ENCODE measurements at places on chromosomes 13 and 19.

DNA sequence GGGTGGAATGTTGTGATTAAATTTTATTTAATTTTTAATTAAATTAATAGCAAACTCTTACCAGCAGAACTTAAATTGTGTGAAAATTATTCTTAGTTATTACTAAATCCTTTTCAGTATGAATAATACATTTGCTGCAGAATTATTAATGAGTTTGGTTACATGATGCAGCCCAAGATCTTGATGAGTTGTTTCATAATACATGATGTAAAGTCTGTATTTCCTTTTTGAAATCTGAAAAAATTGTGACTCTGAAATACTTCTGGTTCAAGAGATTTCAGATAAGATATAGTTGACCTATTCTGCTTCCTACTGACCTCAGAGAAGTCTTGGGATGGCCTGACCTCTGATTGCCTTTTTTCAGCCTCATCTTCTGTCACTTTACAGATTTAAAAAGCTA, 11.1 kb downstream of the SAE1 start:
- DNase-seq, result no peak

DNA sequence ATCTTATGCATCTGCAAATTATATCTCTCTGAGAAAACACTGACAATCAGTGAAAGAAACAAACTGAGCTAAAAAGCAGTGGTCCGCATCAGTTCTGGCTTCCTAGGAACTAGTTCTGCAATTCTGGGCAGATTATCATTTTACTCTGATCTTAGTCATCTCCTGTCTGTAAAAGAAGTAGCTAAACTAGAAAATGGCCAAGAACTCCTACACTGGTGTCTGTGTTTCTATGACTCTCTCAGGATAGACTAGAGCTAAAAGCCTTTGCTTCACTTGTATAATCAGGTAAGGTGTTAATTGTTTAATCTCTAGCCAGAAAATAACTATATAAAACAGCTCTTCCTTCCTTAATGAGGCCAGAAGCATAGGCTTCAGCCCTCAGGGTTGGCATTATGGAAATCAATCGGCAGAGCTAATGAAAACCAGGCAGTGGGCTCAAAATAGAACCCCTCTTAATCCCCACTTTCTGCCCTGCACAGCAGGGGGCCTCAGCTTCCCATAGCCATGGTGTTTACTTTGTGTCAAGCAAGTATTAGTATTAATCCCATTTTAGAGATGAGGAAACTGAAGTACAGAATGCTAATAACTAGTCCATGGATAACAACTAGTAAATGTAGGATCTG, 459.2 kb downstream of the FGF14 start:
- no peak for DNase-seq

DNA sequence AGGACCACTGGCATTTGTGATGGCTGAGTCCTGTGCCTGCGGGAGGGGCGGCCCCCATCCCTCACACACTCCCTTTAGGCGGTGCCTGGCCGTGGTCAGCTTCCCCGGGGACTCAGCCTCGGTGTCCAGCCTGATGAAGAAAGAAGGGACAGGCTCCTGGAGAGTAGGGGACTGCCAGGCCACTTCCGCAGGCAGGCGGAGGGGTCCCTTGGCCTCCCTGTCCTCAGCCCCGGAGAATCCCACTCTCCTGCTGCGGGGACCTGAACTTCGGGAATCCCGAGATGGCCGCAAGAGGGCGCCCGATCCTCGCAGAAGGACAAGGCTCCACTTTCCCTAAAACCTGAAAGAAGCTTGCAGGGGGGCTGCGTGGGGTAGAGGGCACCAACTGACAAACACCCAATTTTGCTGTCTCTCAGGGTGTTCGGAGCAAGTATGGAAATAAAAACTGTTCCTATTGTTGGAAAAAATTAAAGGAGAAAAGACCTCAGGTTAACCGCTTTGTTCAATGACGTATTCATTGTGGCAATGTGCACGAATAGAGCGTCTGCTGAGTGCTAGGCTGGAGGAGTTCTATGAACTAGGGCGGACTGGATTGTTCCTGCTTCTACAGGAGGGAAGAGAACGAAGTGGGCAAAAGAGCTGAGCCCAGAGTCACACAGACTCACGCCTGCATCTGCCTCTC, 297.3 kb downstream of the ZNF536 start:
- DNase-seq, result peak; percentile 88

- no peak for DNase-seq
Measured at GRCh38 chr19:48817585-48818124, 6.8 kb upstream of the BCAT2 start.

DNA sequence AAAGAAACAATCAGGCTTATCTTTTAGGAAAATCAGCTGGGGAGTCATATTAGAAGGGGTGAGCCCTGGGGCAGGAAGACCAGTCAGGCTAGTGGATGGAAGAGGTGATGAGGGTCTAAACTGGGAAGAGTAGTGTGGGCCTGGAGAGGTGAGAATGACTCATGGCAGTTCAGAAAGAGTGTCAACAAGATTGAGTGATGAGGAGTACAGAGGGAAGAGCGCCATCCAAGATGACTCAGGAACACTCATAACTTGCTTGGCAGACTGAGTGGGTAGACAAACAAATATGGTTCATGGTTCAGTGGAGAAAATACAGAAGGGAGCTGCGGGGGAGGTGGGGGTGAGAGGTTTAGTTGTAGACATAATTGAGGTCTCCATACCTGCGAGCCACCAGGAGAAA, 17.3 kb upstream of the CLDN10 start:
- no peak for DNase-seq

DNA sequence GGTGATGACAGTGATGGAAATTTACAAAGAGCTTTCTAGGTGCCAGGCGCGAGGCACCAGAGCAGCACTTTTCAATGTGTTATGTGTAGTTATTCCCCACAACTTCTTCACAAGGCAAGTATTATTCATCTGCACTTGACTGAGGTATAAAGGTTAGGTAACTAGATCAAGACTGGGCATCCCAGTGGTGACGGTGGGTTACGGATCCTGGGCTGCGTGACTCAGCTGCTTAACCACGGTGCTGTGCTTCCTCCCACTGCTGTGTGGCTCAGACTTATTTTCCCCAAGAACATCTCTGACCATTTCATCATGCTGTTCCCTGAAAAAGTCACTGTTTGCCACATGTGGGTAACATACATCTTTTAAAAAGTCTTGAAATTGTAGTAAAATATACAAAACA, 19.3 kb downstream of the EDDM13 start:
- DNase-seq, result no peak

DNA sequence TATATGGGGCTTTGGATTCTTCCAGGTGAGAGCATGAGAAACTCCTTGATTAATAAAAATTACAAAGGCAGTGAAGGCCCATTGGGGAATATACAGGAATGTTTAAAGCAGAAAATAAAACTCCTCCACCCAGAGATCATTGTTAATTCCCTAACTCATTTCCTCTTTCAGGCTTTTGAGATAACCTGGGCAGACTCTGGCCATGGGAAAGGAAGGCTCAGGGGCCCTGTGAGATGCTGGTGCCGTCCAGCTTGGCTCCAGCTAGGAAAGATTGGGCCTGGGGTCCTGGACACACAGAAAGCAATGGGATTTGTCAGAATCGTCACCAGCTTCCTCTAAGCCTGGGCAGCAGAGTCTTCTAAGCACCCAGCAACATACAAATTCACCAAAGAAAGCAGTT, 36.8 kb upstream of the SPATA13 start:
- DNase-seq, result no peak

GRCh38 chr19:31903979-31904378, 441.4 kb upstream of the ZNF507 start:
- DNase-seq, result no peak

GRCh38 chr19:58275564-58275963, 3.2 kb upstream of the ZNF8 start:
- no peak for DNase-seq

- no peak for DNase-seq
Measured at GRCh38 chr13:77339408-77339807, 12.5 kb upstream of the MYCBP2 start.

DNA sequence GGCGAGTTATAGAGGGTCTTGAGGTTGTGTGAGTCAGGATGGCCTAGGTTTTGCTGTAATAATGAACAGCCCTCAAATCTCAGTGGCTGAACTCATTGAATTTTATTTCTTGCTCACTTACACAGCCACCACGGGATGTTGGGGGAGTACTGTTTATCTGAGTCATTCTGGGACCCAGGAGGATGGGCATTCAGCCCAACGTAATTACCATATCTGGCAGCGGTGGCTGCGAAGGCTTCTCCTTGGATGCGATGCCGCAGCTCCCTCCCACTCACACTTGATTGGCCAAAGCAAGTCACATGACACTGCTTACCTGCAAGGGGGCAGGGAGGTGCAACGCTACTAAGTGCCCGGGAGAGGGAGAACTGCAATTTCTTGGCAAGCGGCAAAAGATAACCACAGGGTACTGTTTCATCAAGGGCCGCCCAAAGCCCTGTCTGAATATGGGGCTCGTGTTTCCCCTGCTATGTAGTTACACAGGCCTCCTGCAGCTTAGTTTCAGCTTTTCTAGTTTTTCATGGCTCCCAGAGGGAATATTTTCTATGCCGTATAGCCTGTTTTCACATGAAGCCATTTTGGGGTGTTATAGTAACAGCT, 19.9 kb downstream of the ZSWIM9 start:
- no peak for DNase-seq

- DNase-seq, result no peak
Measured at GRCh38 chr19:9058905-9059667, 27.8 kb upstream of the OR1M1 start.

DNA sequence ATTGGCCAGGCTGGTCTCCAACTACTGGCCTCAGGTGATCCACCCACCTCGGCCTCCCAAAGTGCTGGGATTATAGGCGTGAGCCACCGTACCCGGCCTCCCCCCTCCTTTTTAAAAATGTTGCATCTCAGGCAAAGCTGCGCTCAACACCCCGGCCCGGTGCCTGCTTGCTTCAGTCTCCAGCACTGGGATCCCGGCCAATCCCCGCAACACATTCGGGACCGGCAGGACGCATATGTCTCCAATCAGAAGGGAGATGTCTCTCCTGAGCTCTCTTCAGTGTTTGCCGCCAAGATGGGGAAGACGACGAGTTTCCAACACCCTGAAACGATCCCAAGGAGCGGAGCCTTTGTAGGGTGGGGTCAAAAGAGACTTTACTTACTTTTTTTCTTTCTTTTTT, 16.1 kb downstream of the GNG7 start:
- DNase-seq, result peak; percentile 64

- no peak for DNase-seq
Measured at GRCh38 chr19:42512130-42512636, 16.1 kb downstream of the CEACAM1 start.

DNA sequence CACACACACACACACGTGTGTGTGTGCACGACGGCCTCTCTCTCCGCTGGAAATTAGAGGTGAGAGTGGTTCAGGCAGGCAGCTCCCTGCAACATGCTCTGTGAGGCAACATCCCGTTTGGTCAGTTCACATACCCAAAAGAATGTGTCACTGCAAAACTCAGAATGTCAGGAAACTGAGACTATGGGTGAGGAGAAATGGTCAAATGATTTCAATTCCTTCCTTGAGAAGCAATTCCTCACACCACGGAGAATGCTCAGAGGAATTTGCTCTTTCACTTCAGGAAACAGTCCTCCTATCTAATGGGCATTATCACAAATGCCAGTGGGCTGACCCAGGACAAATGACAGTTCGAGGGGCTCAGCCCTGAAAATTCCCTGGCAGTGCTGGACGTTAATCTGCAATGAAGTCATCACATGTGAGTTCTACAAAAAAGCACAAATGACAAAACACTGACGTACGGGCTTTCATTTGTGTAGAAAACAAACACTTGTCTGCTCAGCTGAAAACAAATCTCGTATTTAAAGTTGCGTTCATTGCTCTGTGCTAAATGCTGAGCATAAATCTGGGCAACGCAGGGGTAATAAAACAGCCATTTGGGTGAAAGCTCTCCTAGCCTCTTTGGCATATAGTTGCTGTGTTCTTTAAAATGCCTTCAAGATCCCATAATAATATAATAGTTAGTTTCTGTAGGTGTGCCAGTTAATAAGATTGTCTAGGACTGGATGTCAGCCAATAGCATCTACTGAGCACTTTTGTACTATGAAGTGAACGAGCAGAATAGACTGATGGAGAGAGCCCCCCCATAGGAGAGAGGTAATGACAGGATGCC, 18.6 kb upstream of the LATS2 start:
- DNase-seq, result no peak

DNA sequence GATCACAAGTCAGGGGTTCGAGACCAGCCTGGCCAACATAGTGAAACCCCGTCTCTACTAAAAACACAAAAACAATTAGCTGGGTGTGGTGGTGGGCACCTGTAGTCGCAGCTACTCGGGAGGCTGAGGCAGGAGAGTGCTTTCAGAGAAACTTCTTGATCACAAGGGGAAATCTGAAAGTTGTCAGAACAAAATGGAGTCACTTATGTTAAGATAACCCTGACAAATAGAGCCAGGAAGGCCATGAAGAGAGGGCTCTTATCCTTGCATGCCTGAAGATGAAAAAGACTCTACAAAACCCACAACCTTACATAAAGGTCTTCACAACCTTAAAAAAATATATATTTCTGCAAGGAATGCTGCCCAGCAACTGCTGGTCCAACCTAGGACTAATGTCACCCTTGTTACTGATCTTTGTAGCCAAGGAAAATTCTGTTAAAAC, 1.2 kb downstream of the CARD8 start:
- DNase-seq, result no peak

DNA sequence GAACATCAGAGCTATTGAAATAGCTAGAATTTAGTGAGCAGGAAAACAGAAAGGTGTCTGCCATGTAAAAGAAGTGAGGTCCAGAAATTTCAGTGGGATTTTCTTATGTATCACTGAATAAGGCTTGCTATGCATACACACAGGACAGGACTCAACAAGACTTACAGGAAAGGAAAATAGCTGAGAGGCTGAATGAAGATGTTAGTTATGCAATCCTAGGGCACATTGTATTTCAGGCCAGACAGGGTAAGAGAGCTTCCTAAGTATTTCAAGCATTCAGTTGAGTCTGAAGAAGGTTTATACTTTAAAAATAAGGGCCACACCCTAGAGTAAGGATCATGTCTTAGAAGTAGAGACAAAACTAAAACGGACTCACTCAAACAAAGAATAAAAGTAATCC, 419.9 kb upstream of the PRR20A start:
- DNase-seq, result no peak

DNA sequence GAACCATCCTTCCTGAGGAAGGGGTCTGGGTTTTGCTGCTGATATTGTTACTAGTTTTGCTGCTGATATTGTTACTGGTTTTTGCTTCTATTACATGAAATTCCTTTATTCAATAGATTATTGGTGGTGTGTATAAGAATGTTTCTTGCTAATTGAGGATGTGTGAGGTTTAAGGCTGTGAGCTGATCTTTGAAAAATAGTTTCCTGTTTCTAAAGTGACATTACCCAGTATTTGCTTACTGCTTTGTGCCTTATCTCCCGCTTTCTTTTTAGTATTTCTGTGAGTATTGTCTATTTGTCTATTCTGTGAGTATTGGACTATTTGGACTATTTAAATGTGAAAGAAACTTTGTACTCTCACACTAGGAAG, 38.2 kb upstream of the C1QTNF9 start:
- no peak for DNase-seq

GRCh38 chr13:73299787-73300186, 241.0 kb downstream of the KLF5 start:
- DNase-seq, result no peak

GRCh38 chr13:102487330-102487729, 85.5 kb upstream of the FGF14 start:
- no peak for DNase-seq
